IMR-90 (cell line): ENCODE measurements at places on chromosomes 3 and 15. TPM values are rescaled to one million over a fixed set of nuclear protein-coding genes. Genes with fewer than 3 reads are reported as not detected.
A peak's percentile ranks its signal among the peaks of the same experiment; 100 is the strongest.

DNA sequence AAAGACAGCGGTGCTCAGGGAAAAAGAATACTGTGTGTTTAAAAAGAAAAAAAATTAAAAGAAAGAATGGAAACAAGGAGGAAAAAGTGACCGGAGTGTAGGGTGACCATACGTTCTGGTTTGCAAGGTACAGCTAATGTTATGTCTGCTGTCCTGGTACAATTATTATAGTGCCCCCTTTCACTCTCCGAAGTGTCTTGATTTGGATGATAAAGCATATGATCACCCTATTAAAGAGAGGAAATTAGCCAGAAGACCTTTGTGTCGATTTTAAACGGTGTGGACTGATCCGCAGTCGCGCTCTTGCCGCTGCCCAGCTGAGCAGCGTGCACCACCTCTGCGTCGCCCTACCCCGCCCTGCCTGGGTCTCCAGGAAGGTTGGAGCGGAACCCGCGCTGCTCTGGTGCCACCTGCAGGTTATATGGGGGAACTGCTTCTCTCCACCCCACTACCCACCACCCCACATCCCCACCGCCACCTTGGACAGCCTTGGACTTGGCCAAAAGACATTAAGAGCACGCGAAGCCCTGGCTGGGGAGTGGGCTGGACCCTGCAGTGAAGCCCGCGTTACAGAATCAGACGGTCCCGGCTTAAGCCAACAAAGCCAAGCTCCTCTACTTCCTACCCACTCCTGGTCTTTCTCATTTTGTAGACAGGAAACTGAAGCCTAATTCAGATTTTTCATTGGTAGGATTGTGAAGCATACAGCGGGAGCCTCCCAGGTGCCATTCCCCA is 41.2 kb upstream of the UBE2Q2 start:
- no peaks in the 10 kb centered on the region for H3K36me3 ChIP-seq
- no peaks in the 10 kb centered on the region for H3K4me1 ChIP-seq
- peak; percentile 54 for DNase-seq
- no peak overlapping the region for H3K27ac ChIP-seq

DNA sequence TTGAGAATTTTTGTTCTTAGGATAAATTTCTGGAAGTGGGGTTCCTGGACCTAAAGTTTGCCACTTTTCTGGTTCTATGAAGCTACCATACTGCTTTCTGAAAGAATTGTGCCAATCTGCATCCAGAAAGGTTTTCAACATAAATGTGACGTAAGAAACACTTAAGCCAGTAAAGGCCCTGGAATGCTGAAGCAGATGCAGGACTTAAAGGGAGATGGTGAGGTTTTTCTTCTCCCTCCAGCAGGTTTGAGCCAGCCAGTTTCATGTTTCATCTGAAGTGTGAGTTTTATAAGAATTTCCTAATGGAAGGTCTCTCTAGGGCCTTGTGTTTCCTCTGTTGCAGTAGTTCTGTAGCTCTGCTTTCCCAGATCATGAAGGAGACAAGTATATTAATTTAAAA is 33.1 kb downstream of the ZNF592 start:
- peaks cover 34% of the 10 kb centered on the region for H3K36me3 ChIP-seq
- H3K27ac ChIP-seq = no peak overlapping the region
- 0 out of 2 replicates have a peak, but pooled peaks cover 2% of the 10 kb centered on the region for H3K4me1 ChIP-seq
- no peaks in the 10 kb centered on the region for H3K27me3 ChIP-seq

DNA sequence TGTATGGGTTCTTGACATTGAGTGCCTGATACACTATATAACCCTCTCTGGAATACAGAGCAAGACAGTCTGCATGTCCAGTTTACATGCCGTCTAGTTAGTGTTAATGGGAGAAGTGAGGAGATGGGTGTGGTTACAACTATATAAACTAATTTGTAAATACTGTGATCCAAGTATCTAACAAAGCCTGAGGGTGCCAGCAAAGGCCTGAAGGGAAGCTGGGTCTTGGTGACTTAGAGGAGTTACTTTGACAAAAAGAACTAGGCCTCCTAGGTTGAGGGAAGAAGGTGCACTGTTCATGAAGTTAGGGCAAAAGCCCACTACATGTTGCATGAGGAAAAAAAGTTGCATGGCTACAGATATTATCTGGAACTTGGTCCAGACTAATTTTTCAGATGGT is 2.3 kb downstream of the NSUN3 start:
- peaks cover 1% of the 10 kb centered on the region; the same call in 1 of the 2 replicates for H3K36me3 ChIP-seq
- H3K27ac ChIP-seq = no peak overlapping the region
- H3K27me3 ChIP-seq = no peaks in the 10 kb centered on the region
- no peak for DNase-seq

GRCh38 chr3:75983111-75983510 is 197.8 kb upstream of the ZNF717 start:
- DNase-seq = no peak
- H3K27ac ChIP-seq = no peak overlapping the region
- no peak overlapping the region for H3K4me3 ChIP-seq
- no peaks in the 10 kb centered on the region for H3K36me3 ChIP-seq
- H3K4me1 ChIP-seq = no peaks in the 10 kb centered on the region

DNA sequence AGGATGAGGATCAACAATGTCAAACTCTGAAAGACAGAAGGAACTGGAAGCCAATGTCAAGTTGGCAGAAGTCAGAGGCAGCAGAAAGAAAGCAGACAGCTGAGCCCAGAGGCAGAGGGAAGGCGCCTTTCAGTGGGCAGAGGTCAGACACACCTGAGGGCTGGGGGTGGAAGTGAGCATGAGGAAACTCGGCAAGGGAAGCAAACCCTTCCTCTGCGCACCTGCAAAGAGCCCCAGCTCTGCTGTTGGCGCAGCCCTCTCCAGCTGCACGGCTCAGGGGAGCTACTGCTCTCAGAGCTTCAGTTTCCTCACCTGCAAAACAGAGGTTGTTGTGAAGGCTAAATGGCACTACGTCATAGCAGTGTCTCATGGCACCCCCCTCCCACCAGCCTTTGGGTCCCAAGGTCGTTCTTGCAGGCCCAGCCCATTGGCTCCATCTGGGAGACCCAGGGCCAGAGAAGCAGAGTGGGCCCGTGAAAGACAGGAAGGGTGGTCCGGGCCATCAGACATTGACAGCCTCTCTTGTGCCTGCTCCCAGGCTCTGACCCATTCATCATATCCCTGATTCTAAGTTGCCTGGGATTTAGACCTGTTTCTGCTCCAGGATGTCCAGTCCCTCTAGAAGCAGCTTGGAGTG is 53.3 kb upstream of the SLC6A11 start:
- H3K4me1 ChIP-seq = no peaks in the 10 kb centered on the region
- H3K4me3 ChIP-seq = no peak overlapping the region
- H3K27ac ChIP-seq = no peak overlapping the region
- no peaks in the 10 kb centered on the region for H3K36me3 ChIP-seq
- DNase-seq = no peak

- H3K4me3 ChIP-seq = no peak overlapping the region
- H3K27me3 ChIP-seq = no peaks in the 10 kb centered on the region
- no peak overlapping the region for H3K27ac ChIP-seq
- peaks cover 13% of the 10 kb centered on the region for H3K4me1 ChIP-seq
- H3K36me3 ChIP-seq = peaks cover 3% of the 10 kb centered on the region; the same call in 1 of the 2 replicates
Measured at GRCh38 chr15:90588427-90588826, 58.7 kb downstream of the CRTC3 start.

- peaks cover 2% of the 10 kb centered on the region; the same call in 1 of the 2 replicates for H3K36me3 ChIP-seq
- no peaks in the 10 kb centered on the region for H3K4me1 ChIP-seq
- H3K4me3 ChIP-seq = no peak overlapping the region
- no peaks in the 10 kb centered on the region for H3K27me3 ChIP-seq
Measured at GRCh38 chr15:49215768-49216739, 46.0 kb downstream of the GALK2 start.

- no peaks in the 10 kb centered on the region for H3K36me3 ChIP-seq
- DNase-seq = no peak
- H3K27ac ChIP-seq = no peak within 1 kb of the TSS
- no peak within 1 kb of the TSS for H3K4me3 ChIP-seq
Measured at GRCh38 chr3:39329493-39329892, at the start of gene CCR8. CCR8 (plus strand) TSS chr3:39329709; CDS start chr3:39332332, 2,623 bp downstream.

DNA sequence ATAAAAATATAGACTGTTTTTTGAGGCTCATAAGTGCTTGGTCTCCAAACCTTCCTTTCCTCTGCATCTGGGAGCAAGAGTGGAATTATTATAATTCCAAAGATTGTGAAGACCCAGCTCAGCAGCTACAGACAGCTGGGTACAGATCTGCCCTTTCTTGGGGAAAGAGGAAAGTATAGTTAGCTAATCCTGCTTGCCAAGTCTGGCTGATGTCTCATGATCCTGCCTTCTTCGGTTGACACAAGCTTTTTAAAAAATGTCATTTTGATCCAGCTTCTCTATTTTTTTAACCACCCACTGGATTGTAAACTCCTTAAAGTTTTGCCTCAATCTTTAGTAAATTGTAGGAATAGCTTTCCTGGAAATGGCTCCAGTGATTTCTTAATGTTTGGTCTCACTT is 181.1 kb downstream of the LRTM1 start:
- H3K27me3 ChIP-seq = peaks cover 4% of the 10 kb centered on the region
- H3K36me3 ChIP-seq = no peaks in the 10 kb centered on the region
- no peak overlapping the region for H3K4me3 ChIP-seq
- DNase-seq = no peak
- H3K27ac ChIP-seq = no peak overlapping the region; the same call in 1 of the 2 replicates

DNA sequence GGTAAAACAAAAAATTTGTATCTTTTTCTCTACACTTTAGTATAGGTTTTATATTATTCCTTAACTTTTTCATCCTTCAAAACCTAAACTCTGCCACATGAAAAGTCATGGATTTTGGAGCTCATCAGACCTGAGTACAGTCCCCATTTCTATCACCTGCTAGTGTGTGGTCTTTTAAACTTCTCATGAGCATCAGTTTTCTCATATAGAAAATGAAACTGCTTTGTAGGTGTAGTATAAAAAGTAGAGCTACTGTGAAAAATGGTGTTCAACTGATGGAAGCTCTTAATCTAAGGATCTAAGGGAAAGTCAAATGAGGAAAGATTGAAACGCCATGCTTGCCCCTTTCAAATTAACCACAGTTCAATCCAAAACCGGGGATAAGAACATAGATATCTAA is 686.5 kb downstream of the MECOM start:
- peaks cover 2% of the 10 kb centered on the region; the same call in 1 of the 2 replicates for H3K4me1 ChIP-seq
- no peak for DNase-seq
- no peak overlapping the region for H3K4me3 ChIP-seq
- no peaks in the 10 kb centered on the region for H3K36me3 ChIP-seq

- peak; percentile 42 for DNase-seq
- H3K36me3 ChIP-seq = no peaks in the 10 kb centered on the region
- H3K27me3 ChIP-seq = no peaks in the 10 kb centered on the region
- no peak overlapping the region for H3K27ac ChIP-seq
Measured at GRCh38 chr3:173553635-173554280, 156.2 kb downstream of the NLGN1 start.

- no peak overlapping the region for H3K4me3 ChIP-seq
- no peak for DNase-seq
Measured at GRCh38 chr15:38622304-38622703, 57.7 kb upstream of the RASGRP1 start.

DNA sequence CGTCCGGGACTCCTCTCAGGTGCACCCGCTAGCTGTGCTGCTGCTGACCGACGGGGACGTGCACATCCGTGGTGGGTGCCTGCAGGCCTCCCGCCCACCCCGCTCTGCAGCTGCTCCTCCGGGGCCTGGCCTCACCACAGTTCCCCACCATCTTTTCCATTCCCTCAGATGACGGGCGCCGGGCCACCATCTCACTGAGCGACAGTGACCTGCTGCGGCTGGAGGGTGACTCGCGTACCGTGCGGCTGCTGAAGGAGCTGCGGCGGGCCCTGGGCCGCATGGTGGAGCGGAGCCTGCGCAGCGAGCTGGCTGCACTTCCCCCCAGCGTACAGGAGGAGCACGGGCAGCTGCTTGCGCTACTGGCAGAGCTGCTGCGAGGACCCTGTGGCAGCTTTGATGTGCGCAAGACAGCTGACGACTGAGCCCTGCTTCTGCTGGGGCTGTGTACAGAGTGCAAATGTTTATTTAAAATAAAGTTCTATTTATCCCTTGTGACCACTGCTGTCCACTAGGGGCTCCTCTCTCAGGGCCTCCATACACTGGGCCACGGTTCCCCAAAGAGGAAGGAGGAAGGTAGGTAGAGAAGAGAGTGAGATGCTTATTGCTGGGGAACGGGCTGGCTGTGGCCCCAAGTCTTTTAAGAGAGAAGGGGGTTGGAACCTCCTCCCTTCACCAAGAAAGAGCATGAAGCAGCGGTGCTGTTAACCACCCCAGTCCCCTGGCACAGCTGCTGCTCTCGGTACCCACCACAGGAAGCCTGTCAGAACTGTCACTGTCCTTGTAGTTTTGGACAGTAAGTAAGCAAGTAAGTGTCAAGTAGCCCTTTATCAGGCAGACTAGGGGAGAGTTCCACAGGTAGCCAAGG is 47.0 kb downstream of the DHX30 start:
- H3K4me3 ChIP-seq = no peak overlapping the region

- no peaks in the 10 kb centered on the region for H3K4me1 ChIP-seq
- DNase-seq = no peak
- no peak overlapping the region for H3K4me3 ChIP-seq
- peaks cover 60% of the 10 kb centered on the region for H3K27me3 ChIP-seq
- H3K27ac ChIP-seq = no peak overlapping the region
Measured at GRCh38 chr15:89444241-89445225, 51.9 kb downstream of the RHCG start.

GRCh38 chr15:69413822-69414700 is at the start of gene KIF23:
KIF23 (plus strand) TSS chr15:69414349; CDS start chr15:69414466, 117 bp downstream.
- H3K36me3 ChIP-seq = no peaks in the 10 kb centered on the region
- H3K4me3 ChIP-seq = peak within 1 kb of the TSS; percentile 78
- H3K27me3 ChIP-seq = no peaks in the 10 kb centered on the region
- peak; percentile 94 for DNase-seq
- H3K27ac ChIP-seq = peak within 1 kb of the TSS; percentile 100
- peaks cover 20% of the 10 kb centered on the region for H3K4me1 ChIP-seq

- no peak for DNase-seq
- no peaks in the 10 kb centered on the region; the same call in none of the 2 replicates for H3K36me3 ChIP-seq
- peaks cover 31% of the 10 kb centered on the region for H3K4me1 ChIP-seq
- no peaks in the 10 kb centered on the region for H3K27me3 ChIP-seq
Measured at GRCh38 chr15:73600413-73601335, 32.5 kb downstream of the NPTN start.

DLL4 gene
- 1.7 and 1.8 TPM in 2 replicates for total RNA-seq

TRAT1 gene
- total RNA-seq = not detected in 2 replicates

MRPS25 gene
- total RNA-seq = 9.0 and 9.7 TPM in 2 replicates

STRA6 gene
- not detected in 2 replicates for total RNA-seq

RNF168 gene
- 15.2 and 18.1 TPM in 2 replicates for total RNA-seq

AP3B2 gene
- not detected in 2 replicates for total RNA-seq

CYP1A2 gene
- not detected in 2 replicates for total RNA-seq
